ENCODE measurements at places on chromosomes 3 and 15.

DNA sequence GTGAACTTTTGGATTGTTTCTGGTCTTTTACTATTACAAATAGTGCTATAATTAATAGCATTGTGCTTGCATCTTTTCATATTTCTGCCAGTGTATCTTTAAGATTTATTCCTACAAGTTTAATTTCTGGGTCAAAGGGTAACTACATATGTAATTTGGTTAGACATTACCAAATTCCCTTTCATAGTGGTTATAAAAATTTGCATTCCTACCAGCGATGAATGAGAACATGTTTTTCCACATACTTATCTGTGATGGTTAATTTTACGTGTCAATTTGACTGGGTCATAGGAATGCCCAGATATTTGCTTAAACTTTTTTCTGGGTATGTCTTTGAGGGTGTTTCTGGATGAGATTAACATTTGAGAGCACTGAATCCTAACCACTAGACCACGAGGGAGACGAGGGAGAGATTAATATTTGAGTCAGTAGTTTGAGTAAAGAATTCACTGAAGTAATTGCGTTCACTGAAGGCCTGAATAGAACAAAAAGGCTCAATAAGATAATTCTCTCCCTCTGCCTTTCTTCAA, 132.3 kb upstream of the NEO1 start:
- no peak for DNase-seq

DNA sequence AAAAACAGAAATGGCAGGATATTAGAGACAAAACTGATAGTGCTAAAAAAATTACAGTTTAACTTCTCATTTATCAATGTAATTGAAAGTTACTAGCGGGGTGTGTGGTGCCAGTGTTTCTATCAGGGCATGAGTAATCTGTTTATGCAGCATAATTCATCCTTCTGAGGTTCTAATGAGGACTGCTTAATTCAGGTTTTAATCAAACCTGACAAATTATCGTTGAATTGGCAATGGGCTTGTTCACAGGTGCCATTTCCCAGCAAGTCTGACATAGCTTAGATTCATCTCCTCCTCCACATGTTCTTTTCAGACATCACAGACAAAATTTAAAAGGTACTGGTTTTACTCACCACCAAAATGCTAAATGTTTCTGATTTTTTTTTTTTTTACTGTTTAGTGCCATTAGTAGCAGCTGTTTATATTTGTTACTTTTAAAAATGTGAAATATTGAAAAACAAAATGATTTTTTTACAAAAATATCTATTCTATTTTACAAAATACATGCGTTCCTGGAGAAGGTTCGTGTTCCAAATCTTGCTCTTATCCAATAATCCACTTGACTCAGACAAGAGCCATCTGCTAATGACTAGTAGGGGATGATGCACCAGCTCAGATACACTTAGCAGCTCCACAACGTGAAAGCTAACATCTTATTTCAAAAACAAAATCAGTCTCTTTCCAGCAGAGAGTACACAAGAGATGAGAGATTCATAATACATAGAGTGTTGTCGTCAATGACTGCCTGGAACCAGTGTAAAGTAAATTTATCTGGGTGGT, 447.7 kb upstream of the DPPA4 start:
- DNase-seq: no peak

DNA sequence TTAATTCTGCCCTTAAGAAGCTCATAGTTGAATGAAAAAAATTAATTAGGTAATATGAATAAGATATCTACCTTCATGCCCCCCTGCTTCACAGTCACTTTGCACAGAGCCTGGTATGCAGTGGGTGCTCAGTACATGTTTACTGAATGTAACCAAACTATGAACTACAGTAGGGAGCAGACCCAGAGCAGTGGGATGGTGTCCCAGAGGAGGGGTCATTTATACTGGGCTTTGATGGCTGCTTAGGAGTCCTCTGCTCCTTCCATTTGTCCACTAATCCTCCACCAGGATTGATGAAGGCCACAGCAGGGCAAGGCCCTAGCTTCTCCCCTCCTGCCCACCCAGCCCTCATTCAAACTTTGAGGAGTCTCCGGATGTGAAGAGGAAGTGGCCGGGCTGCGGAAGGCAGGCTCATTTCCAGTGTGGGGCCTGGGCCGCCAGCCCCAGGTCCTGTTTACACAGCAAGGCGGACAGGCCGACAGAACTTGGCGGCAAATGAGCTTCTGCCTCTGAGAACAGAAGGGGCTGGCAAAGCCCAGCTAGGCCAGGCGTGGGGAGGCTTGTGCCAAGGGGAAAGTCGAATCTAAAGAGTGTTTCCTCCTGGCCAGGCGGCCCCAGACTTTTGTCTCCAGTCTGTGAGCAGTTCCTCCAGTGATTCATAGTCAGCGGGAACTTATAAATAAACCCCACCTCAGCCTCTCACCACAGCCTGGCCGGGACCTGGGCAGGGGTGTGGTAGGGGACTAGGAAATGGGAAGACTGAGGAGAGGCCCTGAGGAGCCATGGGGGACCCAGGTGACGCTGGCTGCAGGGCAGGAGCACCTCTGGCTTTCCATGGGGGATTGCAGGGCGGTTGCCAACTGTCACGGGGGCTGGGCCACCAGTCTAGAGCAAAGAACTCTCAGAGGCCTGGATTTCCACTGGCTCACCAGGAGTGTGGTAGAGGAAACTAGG, 51.6 kb upstream of the LCTL start:
- DNase-seq: no peak

- no peak for DNase-seq
Measured at GRCh38 chr3:33732394-33732793, 14.3 kb upstream of the CLASP2 start.

DNA sequence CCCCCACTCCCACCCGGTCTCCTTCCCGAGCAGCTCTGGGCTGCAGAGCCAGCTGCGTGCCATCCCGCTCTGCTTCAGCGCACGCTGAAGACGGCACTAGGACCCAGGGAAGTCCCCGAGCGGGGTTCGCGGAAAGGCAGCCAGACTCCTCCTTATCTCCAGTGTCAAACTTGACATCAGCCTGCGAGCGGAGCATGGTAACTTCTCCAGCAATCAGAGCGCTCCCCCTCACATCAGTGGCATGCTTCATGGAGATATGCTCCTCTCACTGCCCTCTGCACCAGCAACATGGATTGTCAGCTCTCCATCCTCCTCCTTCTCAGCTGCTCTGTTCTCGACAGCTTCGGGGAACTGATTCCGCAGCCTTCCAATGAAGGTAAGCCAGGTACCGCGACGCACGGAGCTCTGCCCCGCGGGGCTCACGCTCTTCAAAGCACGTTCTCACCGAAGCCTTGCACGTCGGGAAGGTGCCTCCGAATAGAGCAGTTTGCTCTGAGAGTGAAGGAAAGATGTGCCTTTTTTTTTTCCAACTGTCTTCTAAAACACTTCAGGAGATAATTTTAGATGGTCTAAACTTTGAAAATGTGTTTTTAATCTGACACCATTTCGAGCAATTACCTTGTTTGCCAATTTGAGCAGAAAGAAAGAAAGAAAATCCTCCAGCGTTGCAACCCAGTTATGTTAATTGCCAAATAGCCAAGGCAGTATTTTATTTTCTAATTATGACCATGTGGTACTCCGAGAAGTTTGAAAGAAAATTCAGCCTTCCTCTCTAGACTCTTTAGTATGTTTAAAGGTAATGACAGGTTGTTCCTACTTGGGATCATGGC, at the start of gene EPHA3:
Gene EPHA3, plus strand, starts transcription at position 161 of the 830 bp plus-strand sequence. Its CDS starts 128 bp downstream, at position 289.
- DNase-seq: peak; percentile 43

- DNase-seq: peak; percentile 69
Measured at GRCh38 chr3:44235604-44236484, 5.8 kb upstream of the TOPAZ1 start.

GRCh38 chr15:67372986-67373675, 118.5 kb downstream of the IQCH start:
- DNase-seq: no peak

DNA sequence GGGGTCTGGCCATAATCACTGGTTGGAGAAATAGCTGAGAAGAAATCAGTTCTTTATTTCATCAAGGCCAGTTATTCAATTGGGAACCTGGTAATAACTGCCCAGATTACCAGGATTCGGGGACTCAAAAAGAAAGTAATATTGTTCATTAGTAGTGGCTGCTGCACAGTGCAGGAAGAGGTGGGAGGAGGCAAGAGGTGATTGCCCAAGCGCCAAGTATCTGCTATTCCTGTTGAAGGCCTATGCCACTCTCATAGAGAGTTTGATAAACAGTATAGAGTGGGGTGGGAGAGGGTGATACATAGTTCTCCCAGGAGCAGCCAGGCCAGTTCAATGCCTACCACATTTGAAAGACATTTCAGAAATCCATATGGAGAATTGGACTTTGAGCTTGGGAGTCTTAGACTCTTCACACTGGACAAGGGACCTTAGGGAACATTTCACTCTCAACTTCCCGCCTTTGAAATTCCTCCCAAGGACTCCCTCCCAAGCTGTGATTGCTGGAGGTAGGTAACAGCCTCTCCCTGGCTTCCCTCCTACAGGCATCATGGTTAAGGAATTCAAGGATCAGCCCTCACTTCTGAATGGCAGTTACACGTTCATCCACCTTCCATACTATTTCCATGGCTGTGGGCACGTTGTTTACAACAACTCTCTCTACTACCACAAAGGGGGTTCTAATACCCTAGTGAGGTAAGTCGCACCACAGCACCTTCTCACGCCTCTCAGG, 59.8 kb downstream of the GLDN start:
- DNase-seq: no peak

- DNase-seq: peak; percentile 82
Measured at GRCh38 chr15:38699633-38700230, 135.1 kb upstream of the RASGRP1 start.

- DNase-seq: no peak
Measured at GRCh38 chr3:45826908-45827307, 15.0 kb downstream of the LZTFL1 start.

GRCh38 chr15:63401714-63402497, 20.3 kb upstream of the CA12 start:
- DNase-seq: no peak

DNA sequence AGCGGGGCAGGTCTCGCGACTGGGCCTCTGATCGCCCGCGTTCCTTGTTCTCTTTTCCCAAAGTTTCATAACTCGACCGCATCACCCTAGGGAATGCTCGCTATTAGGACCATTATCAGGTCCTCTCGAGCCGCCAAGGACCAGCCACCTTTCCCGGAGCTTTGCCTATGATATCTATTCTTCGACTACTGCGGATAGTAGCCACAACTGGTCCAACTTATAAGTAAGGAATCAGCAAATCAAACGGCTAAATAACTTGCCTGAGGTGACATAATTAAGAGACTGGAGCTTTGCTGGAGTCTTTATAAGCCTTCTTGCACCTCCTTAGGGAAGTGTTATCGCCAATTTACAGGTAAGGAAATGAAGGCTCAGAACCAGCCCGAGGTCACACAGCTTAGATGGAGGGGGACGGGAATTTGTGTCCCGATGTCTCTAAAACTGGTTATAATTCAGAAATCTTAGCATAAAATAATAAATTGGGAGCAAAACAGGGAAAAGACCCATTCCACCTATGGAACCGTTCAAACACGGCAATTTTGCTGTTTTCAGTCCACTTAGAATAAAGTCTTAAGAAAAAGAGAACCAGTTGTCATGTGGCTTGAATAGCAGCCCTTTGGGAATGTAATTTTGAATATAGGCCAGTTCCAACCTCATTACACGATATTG, 479 bp upstream of the PLD1 start:
- no peak for DNase-seq

GRCh38 chr3:163939926-163940325, 1138.4 kb downstream of the SI start:
- no peak for DNase-seq

DNA sequence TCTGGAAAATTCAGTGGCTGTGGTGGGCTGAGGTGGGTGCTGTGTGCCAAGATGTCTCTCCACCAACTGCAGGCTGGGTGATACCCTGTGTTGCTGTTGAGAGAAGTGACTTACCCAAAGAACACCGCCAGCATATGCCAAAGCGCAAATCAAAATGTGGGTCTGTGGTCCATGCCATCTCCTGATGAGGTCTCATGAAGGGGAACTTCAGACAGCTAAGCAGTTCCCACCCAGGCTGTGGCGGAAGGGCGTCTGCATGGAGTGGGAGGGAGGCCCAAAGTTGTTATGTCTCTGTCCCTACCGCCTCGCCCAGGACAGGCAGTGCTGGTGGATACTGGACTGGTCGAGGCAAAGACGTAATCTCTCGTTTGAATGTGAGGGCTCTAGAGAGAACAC, 70.9 kb upstream of the PLXNA1 start:
- no peak for DNase-seq

- DNase-seq: peak; percentile 88
Measured at GRCh38 chr3:46998121-46998851, 18.8 kb downstream of the NBEAL2 start.

DNA sequence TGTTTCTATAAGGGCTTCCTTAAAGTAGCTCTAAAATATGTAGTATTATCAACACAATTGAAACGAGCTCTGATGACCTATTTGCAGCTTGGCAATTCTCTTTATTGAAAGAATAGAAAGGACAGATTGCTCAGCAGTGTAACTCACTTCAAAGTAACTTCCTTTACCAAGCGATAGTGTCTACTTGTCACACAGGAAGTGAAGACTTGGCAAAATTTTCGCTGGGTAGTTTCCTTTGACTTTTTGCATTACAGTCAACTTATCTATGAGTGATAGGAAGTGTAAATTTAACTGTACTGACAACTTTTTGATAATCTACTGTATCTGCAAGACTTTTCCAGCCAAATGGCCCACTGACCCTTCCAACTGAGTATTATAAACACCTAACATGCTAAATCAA, 22.8 kb downstream of the SLC9A9 start:
- DNase-seq: peak; percentile 28

DNA sequence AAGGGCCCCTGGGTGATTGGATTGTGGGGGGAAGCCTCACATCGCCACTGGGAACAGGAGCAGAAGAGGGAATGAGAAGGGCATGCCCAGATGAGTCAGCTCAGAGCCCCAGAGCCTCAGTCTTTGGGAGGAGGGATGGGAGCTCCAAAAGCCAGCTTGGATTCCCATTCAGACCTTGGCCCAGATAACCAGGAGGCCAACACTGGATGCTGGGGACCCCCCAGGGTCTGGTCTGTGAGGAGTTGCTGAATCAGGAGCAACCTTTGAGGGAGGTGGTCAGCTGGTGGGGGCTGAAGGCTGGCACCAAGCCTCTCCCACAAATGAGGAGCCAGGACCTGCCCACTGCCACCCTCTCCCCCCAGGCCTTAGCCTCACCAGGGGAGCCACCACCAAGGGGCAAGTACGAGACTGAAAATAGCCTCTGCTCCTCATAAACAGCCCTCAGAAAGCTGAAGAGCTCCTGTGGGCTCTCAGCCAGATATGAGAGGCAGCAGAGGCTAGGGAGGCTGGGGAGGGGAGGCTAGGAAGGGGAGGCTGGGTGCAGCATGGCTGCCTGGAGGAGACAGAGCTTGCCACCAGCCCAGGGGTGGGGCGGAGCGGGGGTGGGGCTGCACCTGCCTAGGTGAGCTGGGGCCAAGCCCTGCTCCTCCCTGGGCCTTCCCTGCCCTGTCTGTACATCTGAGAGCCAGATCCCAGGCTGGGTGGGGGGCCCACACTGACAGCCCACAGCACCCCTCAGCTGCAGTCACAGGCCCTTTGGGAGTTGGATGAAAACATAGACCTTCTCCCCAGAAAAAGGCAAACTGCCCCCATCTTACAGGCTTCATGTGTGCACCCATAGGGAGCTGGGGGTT, 99.8 kb downstream of the SEC22A start:
- no peak for DNase-seq

GRCh38 chr15:80832686-80833085, 53.5 kb downstream of the CEMIP start:
- DNase-seq: no peak

- DNase-seq: no peak
Measured at GRCh38 chr15:43916326-43916660, 89.5 kb downstream of the WDR76 start.

GRCh38 chr3:17928502-17929145, 186.2 kb upstream of the TBC1D5 start:
- no peak for DNase-seq
